ENCODE measurements at places on chromosomes 7 and 10. TPM values are rescaled to one million over a fixed set of nuclear protein-coding genes. Genes with fewer than 3 reads are reported as not detected.

SEC61G gene
- 116 TPM for total RNA-seq

NOS3 gene
- total RNA-seq: 21.8 TPM

CC2D2B gene
- 0.79 TPM for total RNA-seq

OPN4 gene
- total RNA-seq: not detected

DNA sequence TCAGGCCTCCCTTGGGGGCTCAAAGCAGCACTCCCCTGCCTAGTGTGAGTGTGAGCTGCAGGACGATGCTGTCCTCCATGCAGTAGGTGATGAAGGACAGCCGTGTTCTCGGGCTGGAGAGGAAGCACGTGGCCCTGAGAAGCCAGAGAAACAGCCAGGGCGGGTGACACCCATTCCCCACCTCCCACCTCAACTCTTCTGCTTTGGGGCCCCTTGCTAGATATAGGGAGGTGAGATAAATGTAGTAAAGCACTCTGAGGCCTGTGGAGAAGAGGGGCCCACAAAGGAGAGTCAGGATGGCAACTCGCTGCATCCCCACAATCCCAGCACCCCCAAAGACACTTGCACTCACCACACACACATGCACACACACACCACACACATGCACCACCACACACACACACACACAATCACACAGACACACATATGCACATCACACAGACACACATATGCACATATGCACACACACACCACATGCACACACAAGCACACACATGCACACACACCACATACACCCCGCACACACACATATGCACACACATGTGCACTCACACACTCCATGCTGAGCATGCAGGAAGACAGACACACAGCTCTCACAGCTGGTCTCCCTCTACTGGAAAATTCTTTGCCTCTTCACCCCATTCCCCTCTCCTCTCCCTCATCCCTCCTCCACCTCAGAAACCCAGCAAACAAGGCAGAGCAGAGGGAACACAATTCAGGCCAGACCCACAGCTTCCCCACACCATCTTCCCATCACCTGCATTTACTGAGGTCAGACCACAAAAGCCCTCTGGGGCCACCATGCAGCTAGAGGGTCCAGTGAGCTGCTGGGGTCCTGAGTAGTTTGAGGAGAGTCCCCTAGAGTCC lies 30.5 kb downstream of the ANXA8 start:
- H3K27me3 ChIP-seq: no peaks in the 10 kb centered on the region
- H3K36me3 ChIP-seq: no peaks in the 10 kb centered on the region
- no peak overlapping the region for H3K27ac ChIP-seq
- H3K4me3 ChIP-seq: no peak overlapping the region
- H3K4me1 ChIP-seq: no peaks in the 10 kb centered on the region

- no peaks in the 10 kb centered on the region for H3K36me3 ChIP-seq
- H3K27me3 ChIP-seq: no peaks in the 10 kb centered on the region
- H3K4me3 ChIP-seq: no peak overlapping the region
- H3K4me1 ChIP-seq: no peaks in the 10 kb centered on the region
- no peak overlapping the region for H3K27ac ChIP-seq
Observed at GRCh38 chr7:41655426-41655825, 47.5 kb downstream of the INHBA start.

GRCh38 chr7:79412915-79413314 lies 40.6 kb downstream of the MAGI2 start:
- no peaks in the 10 kb centered on the region for H3K27me3 ChIP-seq
- no peak for DNase-seq
- H3K27ac ChIP-seq: no peak overlapping the region
- no peaks in the 10 kb centered on the region for H3K4me1 ChIP-seq
- H3K4me3 ChIP-seq: no peak overlapping the region
- H3K36me3 ChIP-seq: no peaks in the 10 kb centered on the region

DNA sequence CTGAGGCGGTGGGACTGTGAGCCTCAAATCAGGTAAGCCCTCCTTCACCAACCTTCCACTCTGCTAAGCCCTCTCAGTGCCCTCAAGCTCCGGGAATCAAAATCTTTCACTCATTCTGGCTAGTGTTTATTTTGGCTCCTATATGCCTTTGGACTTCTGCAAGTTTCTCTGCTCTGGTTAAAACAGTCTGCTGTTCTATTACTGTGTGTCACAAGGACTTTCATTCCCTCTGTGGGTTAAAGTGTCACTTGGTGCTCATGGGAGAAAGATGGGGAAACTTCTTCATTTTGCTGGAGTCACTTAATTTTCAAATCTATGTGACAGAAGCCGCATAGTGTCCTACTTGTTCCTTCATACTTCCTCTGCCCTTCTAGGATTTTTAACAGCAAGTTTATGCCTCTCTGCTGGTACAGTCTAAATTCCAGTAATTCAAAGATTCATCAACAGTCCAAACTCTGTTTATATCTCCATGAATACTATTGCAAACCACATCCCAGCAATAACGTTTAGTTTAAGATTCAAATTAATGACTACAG lies 61.3 kb downstream of the CD36 start:
- no peak overlapping the region for H3K4me3 ChIP-seq
- H3K4me1 ChIP-seq: peaks cover 14% of the 10 kb centered on the region
- no peak for DNase-seq
- no peaks in the 10 kb centered on the region for H3K36me3 ChIP-seq
- H3K27me3 ChIP-seq: no peaks in the 10 kb centered on the region

GRCh38 chr10:122126763-122127659 lies 138.0 kb downstream of the TACC2 start:
- H3K27ac ChIP-seq: peak overlapping the region; percentile 87
- DNase-seq: no peak
- H3K4me3 ChIP-seq: peak overlapping the region; percentile 19
- H3K36me3 ChIP-seq: no peaks in the 10 kb centered on the region
- H3K27me3 ChIP-seq: no peaks in the 10 kb centered on the region

GRCh38 chr7:92557249-92557648 lies 28.7 kb downstream of the RBM48 start:
- H3K27me3 ChIP-seq: no peaks in the 10 kb centered on the region
- H3K27ac ChIP-seq: no peak overlapping the region
- H3K4me3 ChIP-seq: no peak overlapping the region
- H3K4me1 ChIP-seq: no peaks in the 10 kb centered on the region

- H3K4me1 ChIP-seq: no peaks in the 10 kb centered on the region
- no peak for DNase-seq
- no peaks in the 10 kb centered on the region for H3K27me3 ChIP-seq
- no peak overlapping the region for H3K4me3 ChIP-seq
Observed at GRCh38 chr10:20890009-20890408, 7.1 kb downstream of the NEBL start.

- no peaks in the 10 kb centered on the region for H3K36me3 ChIP-seq
- H3K27me3 ChIP-seq: no peaks in the 10 kb centered on the region
- H3K4me3 ChIP-seq: no peak overlapping the region
- H3K4me1 ChIP-seq: peaks cover 12% of the 10 kb centered on the region
- DNase-seq: no peak
Observed at GRCh38 chr10:627032-627992, 62.2 kb downstream of the DIP2C start.
